ENCODE measurements at places on chromosomes 16 and 17. TPM values are rescaled to one million over a fixed set of nuclear protein-coding genes. Genes with fewer than 3 reads are reported as not detected.

The GUCY2D gene
- not detected for polyA plus RNA-seq

The GNG13 gene
- polyA plus RNA-seq, result not detected

The NPTX1 gene
- polyA plus RNA-seq, result not detected

The ABCC3 gene
- polyA plus RNA-seq, result 2.7 TPM

The MT4 gene
- polyA plus RNA-seq, result not detected

The TMEM235 gene
- polyA plus RNA-seq, result not detected

The ITGB4 gene
- 0.82 TPM for polyA plus RNA-seq

DNA sequence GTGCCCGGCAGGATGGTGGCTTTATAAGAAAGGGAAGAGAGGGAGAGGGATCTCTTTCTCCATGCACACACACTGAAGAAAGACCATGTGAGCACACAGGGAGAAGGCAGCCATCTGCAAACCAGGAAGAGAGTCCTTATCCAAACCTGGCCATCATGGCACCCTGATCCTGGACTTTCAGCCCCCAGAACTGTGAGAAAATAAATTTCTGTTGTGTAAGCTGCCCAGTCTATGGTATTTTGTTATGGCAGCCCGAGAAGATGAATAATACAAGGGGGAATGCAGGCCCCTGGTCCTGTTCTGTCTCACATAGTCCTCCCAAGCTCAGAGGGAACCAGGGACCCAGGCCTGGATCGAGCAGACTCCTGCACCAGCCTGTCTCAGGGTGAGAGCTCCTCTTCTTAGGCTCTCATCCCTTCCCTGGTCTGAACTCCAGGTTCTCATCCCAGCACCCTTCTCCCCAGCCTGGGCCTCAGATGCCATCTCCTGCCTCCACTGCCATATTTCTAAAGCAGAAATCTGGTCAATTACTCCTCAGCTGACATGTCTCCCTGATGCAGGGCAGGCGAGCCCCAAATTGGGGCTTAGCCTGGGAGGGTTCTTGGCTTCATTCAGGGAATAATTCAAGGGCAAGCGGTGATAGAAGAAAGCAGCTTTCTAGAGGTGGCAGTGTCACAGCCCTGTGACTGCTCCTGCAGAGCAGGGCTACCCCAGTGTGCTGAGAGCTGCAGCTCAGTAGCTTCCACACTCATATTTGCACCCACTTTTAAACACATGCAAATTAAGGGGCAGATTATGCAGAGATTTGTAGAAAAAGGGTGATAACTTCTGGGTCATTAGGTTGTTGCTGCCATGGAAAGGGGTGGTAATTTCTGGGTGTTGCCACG, 28.8 kb downstream of the IGFBP4 start:
- no peak for DNase-seq

- no peak for DNase-seq
These were observed 4.1 kb upstream of the MSLN start for GRCh38 chr16:756428-756827.

DNA sequence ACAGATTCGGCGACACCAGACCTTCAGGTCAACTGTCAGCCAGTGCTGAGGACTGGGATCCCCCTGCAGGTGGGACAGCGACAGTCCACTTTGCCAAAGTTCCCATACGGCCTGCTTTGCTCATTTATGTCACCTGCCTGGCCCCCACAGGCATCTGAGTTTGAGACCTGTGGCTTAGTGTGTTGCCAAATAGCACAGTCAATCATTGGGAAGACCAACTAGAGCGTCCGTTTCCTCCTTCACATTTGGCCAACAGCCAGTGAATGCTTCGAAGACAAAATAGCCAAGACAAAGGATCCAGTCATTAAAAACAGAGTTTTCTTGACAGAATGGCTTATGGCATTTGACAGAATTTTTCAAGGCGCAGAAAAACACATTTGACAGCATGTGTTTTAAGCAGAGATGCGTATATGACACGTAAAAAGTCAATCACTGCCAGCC, 113.8 kb downstream of the ABCC12 start:
- DNase-seq, result no peak

DNA sequence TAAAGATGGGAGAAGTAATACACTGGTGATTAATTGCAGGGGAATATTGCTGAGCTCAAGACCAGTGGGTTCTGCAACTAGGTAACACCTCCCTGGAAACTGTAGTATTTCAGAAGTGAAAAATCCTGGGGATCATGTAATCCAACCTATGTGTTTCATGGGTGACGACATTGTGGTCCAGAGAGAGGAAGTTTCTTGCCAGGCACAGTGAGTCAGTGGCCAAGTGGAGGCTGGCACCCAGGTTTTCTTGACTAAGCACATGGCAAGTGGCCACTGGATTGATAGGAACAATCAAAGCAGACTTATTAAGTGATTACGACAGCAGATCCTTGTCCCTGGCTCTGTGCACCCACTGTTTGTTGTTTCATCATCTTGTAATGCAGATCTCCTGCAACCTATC, 14.6 kb upstream of the CIITA start:
- DNase-seq, result peak; percentile 92

DNA sequence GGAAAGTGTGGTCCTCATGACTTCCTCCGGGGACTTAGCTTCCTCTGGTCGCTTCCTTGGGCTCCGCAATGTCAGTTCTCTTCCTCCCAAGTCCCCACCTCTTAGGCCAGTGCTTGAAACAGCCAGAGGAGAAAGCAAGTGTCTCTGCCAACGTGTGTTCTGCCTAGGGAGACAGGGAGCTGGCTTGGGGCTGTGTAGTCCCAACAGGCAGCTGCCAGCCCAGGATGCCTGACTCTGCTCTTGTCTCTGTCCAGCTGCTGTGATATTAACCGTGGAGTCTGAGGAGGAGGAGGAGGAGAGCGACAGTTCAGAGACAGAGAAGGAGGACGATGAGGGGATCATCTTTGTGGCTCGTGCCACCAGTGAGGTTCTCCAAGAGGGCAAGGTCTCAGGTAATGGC, 13.5 kb upstream of the PLEKHG4 start:
- DNase-seq, result no peak

- DNase-seq, result no peak
These were observed 142.5 kb upstream of the ELAC2 start for GRCh38 chr17:13160296-13160695.

DNA sequence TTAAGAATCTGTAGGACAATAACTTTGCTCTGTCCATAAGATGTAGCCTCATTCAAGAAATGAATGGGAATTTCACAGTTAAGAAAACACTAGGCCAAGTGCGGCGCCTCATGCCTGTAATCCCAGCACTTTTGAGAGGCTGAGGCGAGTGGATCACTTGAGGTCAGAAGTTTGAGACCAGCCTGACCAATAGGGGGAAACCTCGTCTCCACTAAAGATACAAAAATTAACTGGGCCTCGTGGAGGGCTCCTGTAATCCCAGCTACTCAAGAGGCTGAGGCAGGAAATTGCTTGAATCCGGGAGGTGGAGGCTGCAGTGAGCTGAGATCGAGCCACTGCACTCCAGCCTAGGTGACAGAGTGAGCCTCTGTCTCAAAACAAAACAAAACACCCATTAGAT, 19.9 kb upstream of the RSL1D1 start:
- no peak for DNase-seq

- DNase-seq, result no peak
These were observed 25.3 kb downstream of the SF3B3 start for GRCh38 chr16:70548936-70549335.

DNA sequence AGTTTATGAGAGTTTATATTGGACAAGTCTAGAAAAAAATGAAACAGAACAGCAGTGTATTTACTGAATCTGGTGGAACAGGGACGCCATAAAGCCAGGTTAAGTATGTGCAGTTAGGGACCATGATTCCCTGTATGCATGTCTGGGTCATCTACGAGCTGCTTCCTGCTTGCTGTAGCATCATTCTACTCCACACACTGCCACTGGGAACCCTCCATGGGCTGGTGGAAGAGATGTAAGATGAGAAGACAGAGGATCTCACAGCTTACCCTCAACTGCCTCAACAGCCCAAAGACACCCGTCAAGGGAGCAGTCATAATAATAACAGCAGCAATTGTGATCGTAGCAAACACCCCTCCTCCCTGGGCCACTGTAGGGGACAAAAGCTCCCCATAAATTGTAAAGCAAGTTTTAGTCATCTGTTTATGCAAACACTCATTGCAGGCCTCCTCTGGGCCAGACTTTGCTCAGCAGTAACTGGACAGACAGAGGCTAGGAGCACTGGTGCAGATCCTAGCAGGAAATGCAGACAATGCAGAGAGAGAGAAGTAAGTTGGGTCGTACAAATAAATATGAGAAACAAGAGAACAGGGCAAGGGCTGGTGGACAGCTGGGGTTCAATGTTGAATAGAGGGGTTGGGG, 188.0 kb downstream of the SOX9 start:
- no peak for DNase-seq

DNA sequence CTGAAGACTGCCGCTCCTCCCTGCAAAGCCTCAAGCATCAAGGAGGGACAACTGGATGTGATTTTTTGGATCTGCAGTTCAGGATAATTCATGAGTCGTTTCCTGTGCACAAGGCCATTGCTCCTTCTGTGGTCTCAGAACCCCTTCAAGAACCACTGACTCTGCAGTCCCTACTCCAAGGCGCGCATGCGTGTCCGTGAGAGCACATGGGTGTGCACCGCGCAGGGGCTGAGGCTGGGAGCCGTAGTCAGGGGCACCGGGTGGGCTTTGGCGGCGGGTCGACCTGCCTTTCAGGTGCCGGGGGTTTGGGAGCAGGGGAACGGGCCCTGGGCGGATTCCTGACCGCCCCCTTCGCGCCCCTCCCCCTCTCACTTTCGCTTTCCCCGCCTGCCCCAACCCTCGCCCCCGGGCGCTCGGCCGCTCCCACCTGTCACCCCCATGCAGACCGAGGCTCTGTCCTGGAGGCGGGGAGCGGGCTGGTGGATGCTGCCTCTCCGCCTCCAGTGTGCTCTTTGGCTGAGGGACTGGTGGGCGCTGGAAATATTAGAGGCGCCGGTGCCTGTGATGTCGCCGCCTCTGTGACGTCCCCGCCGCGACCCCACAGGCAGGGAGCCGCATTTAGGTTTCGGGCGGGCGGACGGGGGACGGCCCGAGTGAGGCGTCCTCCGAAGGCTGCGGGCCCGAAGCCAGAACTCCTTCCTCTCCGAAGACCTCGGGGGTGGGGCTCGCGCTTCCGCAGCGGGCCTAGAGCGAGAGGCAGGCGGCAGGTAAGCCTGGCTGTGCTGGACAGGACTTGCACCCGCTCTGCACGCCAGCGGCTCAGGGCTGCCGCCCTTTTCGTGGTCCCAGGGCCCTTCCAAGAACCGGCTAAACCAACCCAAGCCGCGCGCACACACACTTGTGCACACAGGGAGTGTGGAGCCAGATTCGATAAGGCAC, at the start of gene SPATA32:
TSS of gene SPATA32 (minus strand) at position 518 of the 939 bp plus-strand sequence. CDS start at position 440, 78 bp downstream.
- DNase-seq, result no peak

DNA sequence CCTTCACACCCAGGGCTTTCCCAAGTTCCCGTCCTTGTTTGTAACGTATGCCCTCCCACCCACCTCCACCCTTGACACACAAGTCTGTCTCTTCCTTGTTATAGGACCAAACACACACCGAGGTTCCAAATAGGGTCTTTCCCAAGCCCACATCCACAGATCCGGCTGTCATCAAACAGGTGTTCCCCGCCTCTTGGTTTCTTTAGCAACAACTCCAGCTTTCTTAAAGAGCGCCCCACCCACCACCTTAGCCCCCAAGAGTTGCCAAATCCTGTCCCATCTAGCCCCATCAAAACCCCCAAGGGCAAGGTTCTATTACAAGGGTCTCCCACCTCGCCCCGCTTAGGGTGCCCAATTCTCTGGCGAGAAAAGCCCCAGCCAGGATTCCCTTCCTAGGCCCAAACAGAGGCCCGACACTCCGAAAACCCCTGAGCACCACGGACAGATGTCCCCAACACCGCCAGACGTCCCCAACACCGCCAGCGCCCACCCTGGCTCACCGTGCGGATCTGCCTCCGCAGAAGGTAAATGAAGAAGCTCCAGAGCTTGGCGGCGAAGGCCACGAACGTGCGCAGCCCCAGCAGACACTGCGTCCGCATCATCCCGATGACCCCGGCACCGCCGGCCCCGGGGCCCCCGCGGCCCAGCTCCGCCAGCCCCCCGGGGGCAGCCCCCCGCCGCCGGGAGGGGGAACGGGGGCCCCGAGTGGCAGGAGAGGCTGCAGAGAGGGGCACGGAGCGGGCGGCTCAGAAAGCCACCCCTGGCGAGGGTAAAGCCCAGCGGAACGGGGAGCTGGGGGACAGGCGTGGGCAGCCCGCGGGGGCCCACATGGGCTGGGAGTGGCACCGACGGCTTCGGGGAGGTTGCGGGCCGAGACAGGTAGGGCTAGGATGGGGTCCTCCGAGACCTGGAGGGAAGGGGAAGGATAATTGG, 573 bp downstream of the CTDNEP1 start:
- peak; percentile 66 for DNase-seq

GRCh38 chr17:49498029-49498615, 3.0 kb downstream of the NGFR start:
- no peak for DNase-seq

DNA sequence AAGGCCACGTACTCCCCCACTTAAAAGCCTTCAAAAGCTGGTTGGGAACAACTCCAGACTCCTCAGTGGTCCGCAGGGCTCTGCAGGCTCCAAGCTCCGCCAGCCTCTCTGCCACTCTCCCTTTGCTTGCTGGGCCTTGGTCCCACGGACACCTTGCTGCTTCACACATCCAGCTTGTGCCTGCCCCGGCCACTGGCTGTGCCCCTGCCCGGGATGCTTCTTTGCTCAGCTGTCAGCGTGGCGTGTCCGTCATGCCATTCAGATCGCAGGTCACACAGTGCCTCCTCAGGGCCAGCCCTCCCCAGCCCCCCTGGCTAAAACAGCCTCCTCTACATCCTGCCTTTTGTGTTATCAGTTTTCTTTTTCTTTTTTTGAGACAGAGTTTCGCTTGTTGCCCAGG, 11.8 kb downstream of the ASPHD1 start:
- DNase-seq, result no peak

- no peak for DNase-seq
These were observed 83.2 kb downstream of the SPECC1 start for GRCh38 chr17:20092261-20092867.

DNA sequence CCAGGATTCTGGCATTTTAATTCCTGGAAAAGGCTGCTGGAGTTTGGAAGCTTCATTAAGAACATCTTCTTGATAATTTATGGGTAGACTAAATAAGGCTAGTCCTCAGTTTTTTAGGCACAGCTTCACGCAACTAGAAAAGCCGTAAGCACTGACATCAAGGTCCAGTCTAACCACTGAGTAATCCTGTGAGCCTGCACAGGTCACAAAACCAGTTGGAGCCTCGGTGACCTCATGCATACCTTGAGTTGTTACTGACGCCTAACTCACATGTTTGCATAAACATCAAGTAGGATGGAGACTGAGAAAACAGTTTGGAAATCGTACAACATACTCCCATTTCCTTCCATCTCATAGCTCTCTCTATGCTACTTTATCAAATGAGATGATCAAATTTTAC, 63.8 kb upstream of the RCVRN start:
- no peak for DNase-seq
